ENCODE measurements at places on chromosomes 12 and 14. TPM values are rescaled to one million over a fixed set of nuclear protein-coding genes. Genes with fewer than 3 reads are reported as not detected.

GRCh38 chr12:103841690-103842584 is 903 bp upstream of the NT5DC3 start:
- peak; percentile 67 for DNase-seq

GRCh38 chr14:59753512-59753911 is 117.1 kb downstream of the RTN1 start:
- DNase-seq: no peak

GRCh38 chr12:117059156-117059555 is 40.1 kb downstream of the TESC start:
- no peak for DNase-seq

DNA sequence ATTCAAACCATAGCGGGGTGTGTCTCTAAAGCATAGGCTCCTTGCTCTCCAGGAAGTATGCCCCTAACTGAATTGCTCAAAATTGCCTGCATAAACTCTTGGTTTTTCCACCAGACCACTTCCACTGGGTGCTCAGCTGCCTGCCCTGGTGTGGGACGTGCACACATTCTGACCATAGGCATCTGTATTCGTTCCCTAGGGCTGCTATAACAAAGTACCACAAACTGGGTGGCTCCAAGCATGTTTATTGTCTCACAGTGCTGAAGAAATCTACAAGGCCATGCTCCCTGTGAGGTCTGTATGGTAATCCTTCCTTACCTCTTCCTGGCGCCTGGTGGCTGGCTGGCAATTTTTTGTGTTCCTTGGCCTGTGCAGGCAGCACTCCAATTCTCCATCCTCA is 16.4 kb upstream of the GALNT6 start:
- DNase-seq: no peak

TRHDE gene
- total RNA-seq: 0.68 TPM

FAM186B gene
- total RNA-seq: 1.5 TPM

VASH1 gene
- total RNA-seq: 36.4 TPM
